ENCODE measurements at places on chromosomes 13 and 19. TPM values are rescaled to one million over a fixed set of nuclear protein-coding genes. Genes with fewer than 3 reads are reported as not detected.

The CEACAM4 gene
- polyA plus RNA-seq, result not detected

The B3GLCT gene
- polyA plus RNA-seq, result 3.3 TPM

The EMC10 gene
- 71.8 TPM for polyA plus RNA-seq

The NR2F6 gene
- polyA plus RNA-seq, result 26.1 TPM

Data from BJ (cell line).